CD4-positive, alpha-beta T cell treated with Interleukin-2 at 100 ng/mL for 4 hours (primary cell): ENCODE measurements at places on chromosomes 7 and 10.

DNA sequence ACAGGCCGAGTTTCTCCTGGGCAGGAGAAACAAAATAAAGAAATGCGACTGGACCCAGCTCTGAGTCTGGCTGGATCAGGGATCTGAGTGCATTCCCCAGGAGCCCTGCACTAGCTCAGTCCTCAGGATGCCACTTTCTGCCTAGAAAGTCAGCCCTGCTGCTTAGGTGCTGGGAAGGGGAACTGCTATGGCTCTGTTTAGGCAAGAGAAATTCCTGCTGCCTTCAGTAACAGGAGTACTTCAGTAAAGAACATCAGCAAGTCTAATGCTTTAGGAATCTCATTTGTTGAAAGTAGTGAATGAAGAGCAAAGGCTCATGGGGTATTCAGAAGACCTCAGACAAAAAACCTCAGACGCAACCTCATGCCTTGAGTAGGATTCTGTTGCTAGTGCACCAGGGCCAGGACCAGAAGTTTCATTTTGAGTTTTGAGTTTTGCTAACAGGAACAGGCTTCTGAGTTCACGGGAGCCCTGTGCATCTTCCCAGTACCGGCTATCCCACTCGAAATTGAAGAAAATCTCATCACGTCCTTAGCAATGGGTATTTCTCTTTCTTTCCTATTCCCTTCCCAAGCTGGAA is 170.8 kb upstream of the CDCA7L start:
- DNase-seq: no peak

DNA sequence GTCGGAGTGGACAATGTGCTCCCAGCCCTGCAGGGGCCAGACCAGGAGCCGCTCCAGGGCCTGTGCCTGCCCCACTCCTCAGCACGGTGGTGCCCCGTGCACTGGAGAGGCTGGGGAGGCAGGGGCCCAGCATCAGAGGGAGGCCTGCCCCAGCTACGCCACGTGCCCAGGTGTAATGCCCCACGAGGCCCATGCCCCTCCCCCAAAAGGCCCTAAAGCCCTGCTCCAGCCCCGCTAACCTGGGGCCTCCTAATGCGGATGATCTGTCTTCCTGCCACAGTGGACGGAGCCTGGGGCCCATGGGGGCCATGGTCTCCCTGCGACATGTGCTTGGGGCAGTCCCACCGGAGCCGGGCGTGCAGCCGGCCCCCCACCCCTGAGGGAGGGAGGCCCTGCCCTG is 23.7 kb upstream of the ZNF862 start:
- DNase-seq: no peak

GRCh38 chr10:74995806-74996205 is 115.7 kb upstream of the SAMD8 start:
- no peak for DNase-seq

GRCh38 chr10:69180525-69181204 is 631 bp downstream of the SUPV3L1 start:
- no peak for DNase-seq

- DNase-seq: no peak
Observed at GRCh38 chr10:132162590-132163277, 24.0 kb upstream of the DPYSL4 start.

DNA sequence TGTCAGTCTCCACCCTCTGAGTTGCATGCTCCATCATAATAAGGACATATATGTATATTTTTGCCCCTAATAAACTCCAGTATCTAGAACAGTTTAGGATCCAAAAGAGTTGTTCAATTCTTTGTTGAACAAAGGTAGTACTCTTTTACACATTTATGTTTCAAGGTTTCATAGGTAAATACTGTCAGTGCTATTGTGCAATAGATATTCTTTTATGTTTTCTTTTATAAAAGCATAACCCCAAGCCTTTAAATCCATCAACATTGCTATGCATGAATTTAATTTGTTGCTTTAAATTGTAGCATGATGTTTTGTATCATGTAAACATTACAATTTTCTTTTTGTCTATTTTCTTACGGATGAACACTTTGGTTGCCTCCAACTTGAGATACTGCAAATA is 469.7 kb upstream of the COBL start:
- no peak for DNase-seq

DNA sequence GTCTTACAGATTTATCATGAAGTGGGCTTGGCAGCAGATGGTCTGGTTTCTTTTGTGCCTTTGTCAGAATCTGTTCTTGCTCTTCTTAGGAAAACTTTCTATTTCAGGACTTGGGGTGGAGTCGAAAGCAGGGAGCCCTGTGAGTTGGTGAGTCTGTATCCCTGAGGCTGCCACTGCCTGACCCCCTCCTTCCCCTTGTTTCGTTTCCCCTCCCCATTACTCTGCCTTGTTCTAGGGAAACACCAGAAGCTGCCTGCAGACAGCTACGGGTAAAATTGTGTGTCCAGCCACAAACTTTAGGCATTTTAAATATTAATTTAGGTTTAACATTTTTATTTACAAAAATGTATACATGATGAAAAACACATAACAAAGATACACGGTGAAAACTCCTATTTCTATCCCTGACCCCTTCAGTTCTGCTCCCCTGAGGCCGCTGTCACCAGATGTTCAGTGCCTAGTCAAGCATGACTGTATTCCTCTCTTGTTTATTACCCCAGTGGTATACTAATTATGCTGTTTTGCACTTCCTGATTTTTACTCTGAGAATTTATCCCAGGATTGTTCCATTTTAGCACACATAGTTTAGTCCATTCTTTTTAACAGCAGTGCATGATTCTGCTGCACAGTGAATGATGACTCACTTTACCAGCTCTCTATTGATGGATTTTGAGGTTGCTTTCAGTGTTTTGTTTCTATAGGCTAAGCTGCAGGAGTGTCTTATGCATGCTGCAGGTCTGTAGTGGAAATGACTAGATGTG is 9.1 kb downstream of the TSPAN14 start:
- DNase-seq: peak; percentile 59
